ENCODE measurements at places on chromosomes 6 and 20. TPM values are rescaled to one million over a fixed set of nuclear protein-coding genes. Genes with fewer than 3 reads are reported as not detected.

FHL5 gene
- total RNA-seq, result not detected

PRPH2 gene
- total RNA-seq, result 0.58 TPM

BFSP1 gene
- 2.8 TPM for total RNA-seq

SLC35D3 gene
- total RNA-seq, result under 0.01 TPM
